ENCODE measurements at places on chromosomes 2 and 18. TPM values are rescaled to one million over a fixed set of nuclear protein-coding genes. Genes with fewer than 3 reads are reported as not detected.

DNA sequence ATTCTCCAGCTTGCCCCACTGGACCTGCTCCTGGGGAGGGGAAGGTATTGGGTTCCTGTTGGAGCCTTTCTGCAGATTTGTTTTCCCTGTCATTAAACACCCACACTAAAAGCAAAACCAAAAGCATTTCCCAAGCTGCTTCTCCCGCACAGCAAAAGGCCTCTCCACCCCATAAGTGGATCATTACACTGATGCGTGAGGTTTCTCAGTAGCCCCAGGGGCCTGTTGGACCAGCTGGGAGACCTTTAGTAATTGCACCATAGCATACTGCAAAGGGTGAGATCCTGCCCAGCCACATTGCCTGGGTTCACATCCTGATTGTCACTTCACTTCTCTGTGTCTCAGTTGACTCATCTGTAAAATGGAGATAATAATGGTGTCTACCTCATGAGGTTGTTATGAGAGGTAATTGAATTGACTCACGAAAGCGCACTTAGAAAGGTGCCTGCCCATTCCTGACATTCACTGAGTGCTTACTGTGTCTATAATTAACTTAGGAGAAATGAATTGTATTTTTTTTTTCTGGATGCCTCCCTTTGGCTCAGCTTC is 43.9 kb downstream of the TOGARAM2 start:
- no peak for DNase-seq

- DNase-seq = no peak
These were observed 106.9 kb upstream of the CBLN2 start for GRCh38 chr18:72651033-72651432.

DNA sequence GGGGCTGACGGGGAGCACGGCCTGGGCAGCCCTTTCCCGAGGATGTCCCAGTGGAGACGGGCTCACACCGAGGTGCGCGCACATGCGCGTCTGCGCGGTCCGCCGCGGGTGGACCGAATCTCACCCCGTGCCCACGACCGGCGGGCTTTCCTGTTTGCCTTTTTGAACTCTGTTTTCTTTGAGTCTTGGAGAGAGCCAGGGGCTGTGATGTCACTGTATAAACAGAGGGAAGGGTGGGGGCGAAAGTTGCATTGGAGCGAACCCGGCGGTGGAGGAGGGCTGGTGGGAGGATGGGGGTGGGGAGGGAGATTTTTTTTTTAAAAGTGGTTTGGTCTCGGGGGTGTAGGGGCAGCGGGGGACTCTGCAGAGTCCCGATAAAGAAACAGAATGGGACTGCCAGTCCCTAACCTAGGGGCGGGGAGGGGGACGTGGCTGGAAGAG is 141.2 kb upstream of the CTAGE1 start:
- no peak for DNase-seq

DNA sequence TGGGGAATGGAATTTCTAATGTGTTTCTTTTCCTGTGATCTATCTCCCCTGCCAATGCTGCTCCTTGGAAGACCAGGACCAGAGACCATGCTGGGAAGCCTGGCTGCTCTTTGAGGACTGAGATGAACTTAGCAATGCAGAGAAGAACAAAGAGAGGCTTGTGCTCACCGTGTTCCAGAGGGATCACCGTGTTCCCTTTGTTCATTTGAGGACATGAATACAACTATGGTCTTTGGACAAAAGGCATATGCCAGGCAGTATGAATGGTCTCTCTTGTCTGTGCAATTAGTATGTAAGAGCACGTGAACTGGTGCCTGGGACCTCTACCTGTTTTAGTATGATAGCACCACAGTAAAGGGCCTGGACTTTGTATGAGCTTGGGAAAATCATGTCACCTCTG is 139.9 kb downstream of the TDRD15 start:
- DNase-seq = no peak

GRCh38 chr2:68388358-68388757 is 23.3 kb downstream of the PLEK start:
- no peak for DNase-seq

DNA sequence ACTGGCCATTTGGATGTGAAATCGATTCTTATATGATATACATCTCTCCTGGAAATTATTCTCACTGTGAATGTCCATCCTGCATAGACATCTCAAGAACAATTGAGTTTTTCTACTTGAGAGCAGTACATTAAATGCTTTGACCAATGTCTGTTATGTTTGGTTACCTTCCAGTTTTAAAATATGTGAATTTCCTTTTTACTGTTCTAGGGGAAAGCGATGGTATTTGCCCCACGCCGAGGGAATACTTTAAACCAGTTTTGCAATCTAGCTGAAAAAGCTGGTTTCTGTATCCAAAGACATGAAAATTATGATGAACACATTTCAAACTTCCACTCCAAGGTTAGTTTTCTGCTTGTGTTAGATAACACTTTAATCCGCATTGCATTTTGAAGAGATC is 175.3 kb upstream of the SIX3 start:
- DNase-seq = no peak

Gene PLEKHH2
- 4.5 TPM for total RNA-seq

Gene CRYGC
- not detected for total RNA-seq

Gene HOXD9
- total RNA-seq = not detected

Gene ARHGAP25
- total RNA-seq = 38.3 TPM

Gene MYO7B
- 0.50 TPM for total RNA-seq

Gene KIF5C
- 23.9 TPM for total RNA-seq
